ENCODE measurements at places on chromosomes 6 and 20.

DNA sequence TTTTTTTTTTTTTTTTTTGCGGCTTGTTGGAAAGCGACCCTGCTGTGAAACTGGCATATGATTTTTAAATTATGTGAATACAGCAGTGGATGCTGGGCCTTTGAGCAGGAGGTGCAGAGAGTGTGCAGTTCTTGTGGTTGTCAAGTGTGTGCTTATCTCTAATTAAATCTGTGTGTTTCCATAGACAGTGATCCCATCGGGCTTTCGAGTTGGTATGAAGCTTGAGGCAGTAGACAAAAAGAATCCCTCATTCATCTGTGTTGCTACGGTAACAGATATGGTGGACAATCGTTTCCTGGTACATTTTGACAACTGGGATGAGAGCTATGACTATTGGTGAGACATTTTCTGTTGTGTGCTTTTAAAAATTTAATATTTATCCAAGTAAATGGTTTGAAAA, 52.4 kb downstream of the L3MBTL3 start:
- DNase-seq = no peak

- no peak for DNase-seq
These were observed 36.1 kb downstream of the BICRAL start for GRCh38 chr6:42817907-42818306.

DNA sequence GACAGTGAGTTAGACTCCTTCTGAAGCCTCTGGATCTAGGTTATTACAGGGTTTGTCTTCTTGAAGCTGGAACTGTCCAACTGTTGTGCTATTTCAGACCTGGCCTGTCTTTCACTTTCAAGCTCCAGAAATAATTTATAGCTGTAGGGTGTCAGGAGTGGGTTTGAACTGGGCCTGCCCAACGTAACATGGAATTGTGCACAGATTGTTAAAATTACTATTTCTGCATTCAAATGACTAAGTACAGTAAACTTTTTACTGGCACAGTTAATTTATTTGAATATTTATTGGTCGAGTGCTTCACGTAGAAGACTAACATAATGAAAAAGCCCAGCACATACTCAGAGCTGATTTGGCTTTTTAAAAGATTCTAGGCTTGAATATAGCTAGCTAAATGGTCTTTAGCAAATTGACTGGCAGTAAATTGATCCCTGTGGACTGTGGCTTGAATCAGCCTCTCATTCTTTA, 74.3 kb downstream of the ARID1B start:
- DNase-seq = no peak

- DNase-seq = no peak
These were observed 57.8 kb upstream of the NELFCD start for GRCh38 chr20:58923117-58923712.

GRCh38 chr6:32969685-32970412, 1.5 kb downstream of the BRD2 start:
- DNase-seq = peak; percentile 93
